ENCODE measurements at places on chromosomes 1 and 21. TPM values are rescaled to one million over a fixed set of nuclear protein-coding genes. Genes with fewer than 3 reads are reported as not detected.

DNA sequence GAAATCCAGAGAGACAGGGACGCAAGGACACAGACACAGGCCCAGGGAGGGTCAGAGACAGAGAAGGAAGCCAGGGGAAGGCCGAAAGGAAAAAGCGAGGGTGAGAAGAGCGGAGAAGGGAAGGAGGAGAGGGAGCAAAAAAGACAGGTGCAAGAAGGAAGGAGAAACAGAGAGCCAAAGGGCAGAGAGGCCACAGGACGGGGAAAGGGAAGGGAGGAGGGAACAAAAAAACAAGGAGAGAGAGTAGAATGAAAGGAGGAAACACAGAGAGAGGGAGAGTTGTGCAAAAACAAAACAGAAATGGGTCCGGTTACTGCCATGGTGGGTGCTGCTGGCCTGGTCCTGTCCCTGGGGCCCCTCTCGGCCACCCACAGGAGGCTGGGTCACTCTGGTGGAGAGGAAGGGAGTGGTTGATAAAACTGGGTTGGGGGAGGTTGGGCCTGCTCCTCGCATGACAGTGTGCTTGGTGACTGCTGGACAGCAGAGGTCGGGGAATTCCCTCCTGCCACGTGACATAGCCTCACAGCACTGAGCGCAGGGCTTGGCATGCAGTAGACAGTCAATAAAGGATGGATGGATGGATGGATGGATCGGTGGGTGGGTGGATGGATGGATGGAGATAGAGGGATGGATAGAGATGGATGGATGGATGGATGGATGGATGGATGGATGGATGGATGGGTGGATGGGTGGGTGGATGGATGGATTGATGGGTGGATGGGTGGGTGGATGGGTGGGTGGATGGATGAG, 64.8 kb downstream of the RAP1GAP start:
- no peak overlapping the region for H3K27ac ChIP-seq
- no peak for DNase-seq
- H3K36me3 ChIP-seq: no peaks in the 10 kb centered on the region
- no peaks in the 10 kb centered on the region for H3K4me1 ChIP-seq

DNA sequence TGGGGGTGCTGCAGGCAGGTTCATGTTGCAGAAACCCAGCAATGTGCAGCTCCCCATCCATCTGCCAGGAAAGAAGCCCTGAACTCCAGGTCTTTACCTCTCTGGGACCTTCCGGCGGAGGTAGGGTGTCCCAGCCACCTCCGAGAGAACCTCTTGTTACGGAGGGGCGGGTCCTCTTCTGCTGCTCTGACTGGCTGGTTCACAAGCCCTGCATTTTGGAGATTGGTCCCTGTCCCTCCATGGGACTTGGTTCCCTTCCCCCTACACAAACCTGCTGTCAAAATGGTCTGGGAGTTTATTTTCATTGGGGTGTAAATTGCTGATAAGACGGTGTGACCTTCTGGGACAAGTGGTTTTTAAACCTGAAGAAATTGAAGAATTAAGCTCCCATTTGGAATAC, 8.0 kb upstream of the CELSR2 start:
- no peaks in the 10 kb centered on the region for H3K27me3 ChIP-seq
- H3K27ac ChIP-seq: no peak overlapping the region
- DNase-seq: peak; percentile 64
- peaks cover 25% of the 10 kb centered on the region for H3K4me1 ChIP-seq
- H3K36me3 ChIP-seq: peaks cover 28% of the 10 kb centered on the region
- no peak overlapping the region for H3K4me3 ChIP-seq

DNA sequence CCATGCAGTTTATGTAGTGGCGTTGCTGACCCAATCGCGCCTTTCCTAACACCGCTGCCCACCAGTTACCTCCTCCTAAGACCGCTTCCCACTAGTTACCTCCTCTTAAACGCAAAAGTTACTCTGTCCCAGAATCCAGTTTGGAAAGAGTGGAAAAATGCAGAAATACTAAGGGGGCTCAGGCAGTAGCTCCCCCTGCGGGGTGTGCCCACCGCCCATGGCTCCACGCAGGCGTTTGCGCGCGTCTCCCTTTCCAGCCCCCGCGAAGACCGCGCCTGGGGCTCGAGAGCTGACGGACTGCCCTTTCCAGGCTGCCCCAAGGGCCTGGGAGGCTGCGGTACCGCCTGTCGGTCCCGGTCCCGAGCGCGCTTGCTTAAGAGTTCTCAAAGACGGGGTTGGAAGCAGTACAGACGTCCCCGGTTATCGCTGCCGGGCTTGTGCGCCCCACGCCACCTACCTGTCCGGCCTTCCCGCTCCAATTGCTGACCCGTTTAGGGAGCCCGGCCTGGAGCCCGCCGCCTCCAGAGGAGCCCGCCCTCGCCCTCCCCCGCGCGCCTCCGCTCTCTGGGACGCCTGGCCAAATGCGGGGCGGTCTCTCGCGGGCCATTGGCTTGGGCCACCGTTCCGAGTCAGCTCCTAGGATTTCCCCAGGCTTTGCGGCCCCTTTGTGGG, 414.1 kb upstream of the ESRRG start:
- H3K36me3 ChIP-seq: no peaks in the 10 kb centered on the region
- no peak for DNase-seq
- no peak overlapping the region for H3K27ac ChIP-seq
- peaks cover 29% of the 10 kb centered on the region for H3K4me1 ChIP-seq

DNA sequence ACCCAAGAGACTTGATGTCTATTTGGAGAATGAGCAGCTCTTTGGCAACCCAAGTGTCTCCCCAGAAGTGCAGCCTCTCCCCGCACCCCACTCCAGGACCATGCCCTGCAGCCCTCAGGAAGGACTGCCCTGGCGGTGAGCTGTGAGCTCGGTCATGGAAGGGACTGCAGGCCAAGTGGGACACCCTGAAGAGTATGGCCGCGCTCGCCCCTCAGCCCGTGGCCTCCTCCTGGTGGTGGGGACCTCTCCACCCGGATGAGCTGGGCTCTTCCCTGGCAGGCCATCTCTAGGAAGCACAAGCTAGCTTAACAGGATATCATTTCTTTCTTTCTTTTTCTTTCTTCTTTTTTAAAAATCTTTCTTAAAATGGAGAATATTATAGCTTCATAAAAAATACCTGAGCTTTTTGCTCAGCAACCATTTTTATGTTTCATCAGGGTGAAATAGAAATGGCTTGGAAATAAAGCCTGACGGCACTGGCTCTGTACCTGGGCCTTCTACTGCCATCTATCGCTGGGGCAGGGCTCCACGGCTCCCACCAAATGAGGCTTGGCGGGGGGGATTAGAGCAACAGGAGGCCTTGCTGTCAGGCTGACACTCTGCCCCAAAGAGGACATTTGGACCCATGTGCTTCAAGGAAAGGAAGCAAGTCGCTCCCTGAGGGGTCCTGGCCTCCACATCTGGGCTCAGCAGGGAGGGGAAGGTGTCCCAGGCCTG, 296.2 kb upstream of the VAMP3 start:
- H3K4me1 ChIP-seq: no peaks in the 10 kb centered on the region
- no peaks in the 10 kb centered on the region for H3K36me3 ChIP-seq
- H3K27ac ChIP-seq: no peak overlapping the region
- H3K4me3 ChIP-seq: no peak overlapping the region
- no peak for DNase-seq
- H3K27me3 ChIP-seq: no peaks in the 10 kb centered on the region

DNA sequence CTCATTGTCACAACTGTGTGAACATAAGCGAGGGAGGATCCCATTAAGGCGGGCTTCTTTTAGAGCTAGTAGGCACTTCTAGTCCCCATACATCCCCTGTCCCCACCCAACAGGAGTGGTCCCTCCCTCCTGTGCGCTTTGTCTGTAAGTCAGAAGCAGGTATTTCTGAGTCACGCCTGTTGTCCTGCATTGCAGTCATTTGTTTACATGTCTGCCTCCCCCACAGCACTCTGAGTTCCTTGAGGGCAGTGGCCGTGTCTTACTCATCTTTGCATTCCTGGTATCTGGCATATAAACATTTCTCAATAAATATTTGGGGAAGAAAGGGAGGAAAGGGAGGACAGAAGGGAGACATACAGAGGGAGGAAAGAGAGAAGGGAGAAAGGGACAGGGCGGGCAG, 40.3 kb downstream of the PLEKHA6 start:
- H3K27ac ChIP-seq: peak overlapping the region; percentile 3
- DNase-seq: no peak
- no peaks in the 10 kb centered on the region for H3K36me3 ChIP-seq
- no peaks in the 10 kb centered on the region for H3K27me3 ChIP-seq
- H3K4me3 ChIP-seq: no peak overlapping the region

- H3K27ac ChIP-seq: no peak overlapping the region
- H3K4me3 ChIP-seq: peak overlapping the region; percentile 13
- no peaks in the 10 kb centered on the region for H3K36me3 ChIP-seq
- peaks cover 12% of the 10 kb centered on the region for H3K4me1 ChIP-seq
- peak; percentile 83 for DNase-seq
Measured at GRCh38 chr1:156813750-156814570, 2.7 kb downstream of the SH2D2A start.

DNA sequence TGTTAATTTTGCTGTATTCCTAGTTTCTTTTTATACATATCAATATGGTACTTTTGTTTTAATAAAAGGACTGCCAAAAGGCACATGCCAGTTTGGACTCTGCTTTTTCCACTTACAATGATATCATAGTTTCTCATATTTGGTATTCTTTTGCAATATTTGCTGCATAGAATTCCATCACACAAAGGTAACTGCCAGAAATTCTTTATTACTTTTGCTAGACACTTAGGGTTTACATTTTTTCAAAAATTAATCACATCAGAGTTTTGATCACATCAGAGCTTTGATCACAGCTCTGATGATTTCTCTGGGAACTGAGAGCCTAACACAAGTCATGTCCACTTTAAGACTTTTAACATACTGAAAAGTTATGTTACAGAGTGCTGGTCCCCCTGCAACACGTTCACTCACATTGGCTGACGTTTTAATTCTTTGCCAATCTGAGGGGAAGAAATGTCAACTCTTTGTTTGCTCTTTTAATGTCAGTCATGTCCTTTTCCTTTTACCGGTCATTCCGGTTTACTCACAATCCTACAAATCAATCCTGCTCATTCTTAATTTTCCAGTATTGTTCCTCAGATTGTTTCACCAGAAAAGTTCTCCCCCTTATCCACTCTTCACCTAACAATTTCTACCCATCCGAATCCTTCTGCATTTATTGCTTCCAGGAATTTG, 1.1 kb upstream of the CD46 start:
- peak overlapping the region; percentile 94 for H3K27ac ChIP-seq
- no peaks in the 10 kb centered on the region for H3K27me3 ChIP-seq
- peak overlapping the region; percentile 82 for H3K4me3 ChIP-seq
- peaks cover 42% of the 10 kb centered on the region for H3K4me1 ChIP-seq
- H3K36me3 ChIP-seq: no peaks in the 10 kb centered on the region
- no peak for DNase-seq

GRCh38 chr1:204652497-204652896, 33.0 kb downstream of the LRRN2 start:
- H3K4me3 ChIP-seq: no peak overlapping the region
- H3K4me1 ChIP-seq: peaks cover 15% of the 10 kb centered on the region
- H3K27me3 ChIP-seq: no peaks in the 10 kb centered on the region
- no peak for DNase-seq

GRCh38 chr21:38804789-38805327, 871 bp upstream of the ETS2 start:
- peak; percentile 92 for DNase-seq
- no peaks in the 10 kb centered on the region for H3K36me3 ChIP-seq
- no peaks in the 10 kb centered on the region for H3K27me3 ChIP-seq
- H3K27ac ChIP-seq: peak overlapping the region; percentile 98
- peaks cover 4% of the 10 kb centered on the region for H3K4me1 ChIP-seq

DNA sequence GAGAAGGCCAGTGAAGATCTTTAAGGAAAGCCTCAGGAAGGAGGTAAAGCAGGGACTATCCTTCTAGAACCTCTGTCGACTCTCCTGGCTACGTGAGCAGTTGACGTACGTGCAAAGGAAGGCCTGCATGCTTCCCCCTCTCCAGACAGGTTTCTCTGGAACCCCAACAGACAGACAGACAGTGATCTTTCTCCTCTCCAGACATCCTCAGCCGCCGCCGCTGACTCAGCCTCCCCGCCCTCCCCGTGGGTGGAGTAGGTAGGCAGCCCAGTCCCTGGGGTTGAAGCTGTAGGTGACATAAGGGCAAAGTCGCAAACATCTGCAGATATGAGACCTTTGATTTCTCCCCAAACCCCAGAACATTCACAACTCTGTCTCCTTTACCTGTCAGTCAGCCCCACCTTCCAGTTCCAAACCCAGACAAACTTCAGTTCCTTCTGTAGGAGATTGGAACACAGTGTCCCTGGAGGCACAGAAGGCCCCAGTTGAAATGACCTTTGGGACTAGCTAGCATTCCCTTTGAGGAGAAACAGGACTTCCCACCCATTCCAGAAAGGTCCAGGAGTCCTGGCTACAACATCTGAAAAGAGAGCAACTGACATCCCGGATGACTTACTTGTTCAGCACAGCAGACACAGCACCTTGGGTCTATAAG, 146.0 kb upstream of the JUN start:
- H3K4me3 ChIP-seq: no peak overlapping the region
- DNase-seq: no peak
- H3K27me3 ChIP-seq: no peaks in the 10 kb centered on the region
- no peaks in the 10 kb centered on the region for H3K4me1 ChIP-seq
- H3K27ac ChIP-seq: no peak overlapping the region
- no peaks in the 10 kb centered on the region for H3K36me3 ChIP-seq

GRCh38 chr1:231734417-231734816, 107.8 kb downstream of the DISC1 start:
- H3K36me3 ChIP-seq: no peaks in the 10 kb centered on the region
- no peaks in the 10 kb centered on the region for H3K4me1 ChIP-seq
- H3K4me3 ChIP-seq: no peak overlapping the region
- DNase-seq: no peak
- no peak overlapping the region for H3K27ac ChIP-seq

- H3K27me3 ChIP-seq: no peaks in the 10 kb centered on the region
- H3K4me1 ChIP-seq: no peaks in the 10 kb centered on the region
- H3K4me3 ChIP-seq: peak overlapping the region; percentile 67
- H3K36me3 ChIP-seq: no peaks in the 10 kb centered on the region
Measured at GRCh38 chr1:85576642-85577418, 3.7 kb upstream of the CCN1 start.

The C8A gene
- total RNA-seq: not detected

The CD101 gene
- 1.4 TPM for total RNA-seq

The WDR77 gene
- 18.4 TPM for total RNA-seq

The MIGA1 gene
- total RNA-seq: 18.8 TPM

The AJAP1 gene
- 0.49 TPM for total RNA-seq

The PLPP3 gene
- total RNA-seq: 99.6 TPM

Measured in sigmoid colon (tissue), 7 donors.